Cerebellar nuclear complex (tissue), 1 donor: ENCODE measurements at places on chromosomes 6 and 20.
A peak's percentile ranks its signal among the peaks of the same experiment; 100 is the strongest.

DNA sequence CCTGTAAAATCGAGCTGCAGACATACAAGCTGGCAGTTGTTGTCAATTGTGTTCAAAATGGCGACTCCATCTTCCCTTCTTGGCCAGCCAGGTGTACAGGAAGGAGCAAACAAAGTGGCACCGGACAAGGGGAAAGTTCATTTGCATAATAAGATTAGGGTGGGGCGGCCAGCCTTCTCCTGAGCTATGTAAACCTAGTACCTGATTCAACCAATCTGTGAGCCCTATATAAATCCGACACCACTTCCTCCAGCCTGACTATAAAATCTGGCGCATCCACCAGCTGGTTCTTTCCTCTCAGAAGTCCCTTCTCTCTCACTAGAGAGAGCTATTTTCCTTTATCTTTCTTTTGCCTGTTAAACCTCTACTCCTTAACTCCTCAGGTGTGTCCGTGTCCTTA is 8.1 kb upstream of the HBS1L start:
- DNase-seq = no peak

GRCh38 chr6:61787998-61788397 is 498.0 kb downstream of the KHDRBS2 start:
- DNase-seq = no peak

GRCh38 chr6:129022011-129022553 is 139.1 kb downstream of the LAMA2 start:
- no peak for DNase-seq

GRCh38 chr6:54874349-54875048 is 27.9 kb downstream of the FAM83B start:
- no peak for DNase-seq

GRCh38 chr20:34201531-34201930 is 39.7 kb upstream of the ASIP start:
- DNase-seq = no peak

DNA sequence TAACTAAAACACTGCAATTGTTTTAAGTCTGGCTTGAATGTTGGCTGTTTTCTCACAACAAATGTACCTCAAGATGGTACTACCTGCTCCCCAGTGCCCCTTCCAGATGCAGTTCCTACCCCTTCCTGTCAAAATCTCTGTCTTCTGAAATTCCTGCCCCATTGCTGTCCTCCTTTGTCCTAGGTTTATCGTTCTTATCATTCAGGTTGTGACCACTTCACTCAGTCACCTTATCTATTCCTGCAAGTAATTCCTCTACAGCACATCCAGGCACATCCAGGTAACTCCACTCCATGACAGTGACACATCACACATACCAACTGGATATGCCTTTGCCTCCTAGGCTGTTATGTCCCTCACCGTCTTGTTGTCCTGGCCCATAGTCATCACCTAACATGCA is 90.2 kb downstream of the TRDN start:
- no peak for DNase-seq

- DNase-seq = no peak
These were observed 57.2 kb upstream of the ARID1B start for GRCh38 chr6:156719720-156720563.

- DNase-seq = no peak
These were observed 6.7 kb downstream of the DEF6 start for GRCh38 chr6:35304299-35304698.

- no peak for DNase-seq
These were observed 894 bp downstream of the PYGB start for GRCh38 chr20:25248786-25249172.

DNA sequence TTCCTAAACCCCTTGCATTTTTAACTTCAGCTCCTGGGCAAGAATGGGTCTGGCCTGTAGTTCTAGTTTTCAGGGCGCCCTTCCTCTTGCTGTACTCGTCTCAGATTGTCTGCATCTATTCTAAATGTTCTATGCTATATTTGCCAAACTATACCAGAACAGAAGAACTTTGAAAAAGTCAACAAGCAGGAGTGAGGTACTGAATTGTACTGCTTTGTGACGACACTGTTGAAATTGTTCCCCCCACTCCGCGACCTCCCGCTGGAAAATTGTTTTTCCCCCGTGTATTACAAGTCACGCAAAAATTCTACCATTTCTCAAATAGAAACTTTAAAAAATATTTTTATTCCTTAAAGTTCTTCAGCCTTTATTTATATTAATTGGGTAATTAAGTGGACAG is 73.9 kb downstream of the CBFA2T2 start:
- DNase-seq = no peak

- no peak for DNase-seq
These were observed 180.9 kb downstream of the TTLL2 start for GRCh38 chr6:167505782-167506181.

GRCh38 chr20:8370774-8371173 is 238.7 kb downstream of the PLCB1 start:
- no peak for DNase-seq

DNA sequence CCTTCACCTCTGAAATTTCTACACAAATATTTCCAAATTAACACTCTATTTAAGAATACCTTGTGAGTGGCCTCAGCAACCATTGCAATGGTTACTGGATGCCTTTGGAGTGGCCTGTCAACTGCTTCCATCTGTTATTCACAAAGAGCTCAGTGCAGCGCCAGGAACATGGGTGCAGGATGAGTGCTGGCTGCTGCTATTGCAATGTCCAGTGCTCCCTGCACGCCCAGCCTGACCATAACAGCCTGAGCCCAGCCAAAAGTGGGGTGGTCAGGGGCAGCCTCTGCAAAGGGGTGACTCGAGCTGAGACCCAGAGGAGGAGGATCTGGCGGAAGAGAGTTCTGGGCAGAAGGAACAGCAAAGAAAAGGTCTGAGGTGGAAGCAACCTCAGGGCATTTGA is 18.4 kb downstream of the CASS4 start:
- no peak for DNase-seq

GRCh38 chr6:90409700-90410099 is 113.1 kb upstream of the BACH2 start:
- no peak for DNase-seq

- DNase-seq = no peak
These were observed 110.7 kb downstream of the GRM4 start for GRCh38 chr6:34035161-34035560.

GRCh38 chr20:62737271-62737811 is 28.7 kb downstream of the NTSR1 start:
- no peak for DNase-seq

DNA sequence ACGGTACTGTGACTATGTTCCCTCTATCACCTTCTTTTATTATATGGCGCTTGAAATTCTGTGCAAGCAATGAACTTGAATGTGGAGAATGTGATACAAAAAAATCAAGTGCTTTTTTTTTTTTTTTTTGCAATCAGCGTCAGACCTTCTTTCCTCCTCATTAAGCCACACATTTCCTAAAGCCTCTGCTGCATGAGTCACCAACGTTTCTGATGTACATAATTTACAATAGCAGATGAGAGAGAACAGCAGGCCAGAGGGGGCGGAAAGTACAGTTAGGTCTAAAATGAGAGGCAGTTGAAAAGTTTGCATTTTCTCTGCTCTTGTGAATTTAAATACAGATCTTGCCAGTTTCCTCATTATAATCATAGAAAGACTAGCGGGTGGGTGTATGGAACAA is 114.6 kb upstream of the RIPOR2 start:
- no peak for DNase-seq

- DNase-seq = peak; percentile 52
These were observed 6.2 kb upstream of the SOX4 start for GRCh38 chr6:21587179-21587960.

DNA sequence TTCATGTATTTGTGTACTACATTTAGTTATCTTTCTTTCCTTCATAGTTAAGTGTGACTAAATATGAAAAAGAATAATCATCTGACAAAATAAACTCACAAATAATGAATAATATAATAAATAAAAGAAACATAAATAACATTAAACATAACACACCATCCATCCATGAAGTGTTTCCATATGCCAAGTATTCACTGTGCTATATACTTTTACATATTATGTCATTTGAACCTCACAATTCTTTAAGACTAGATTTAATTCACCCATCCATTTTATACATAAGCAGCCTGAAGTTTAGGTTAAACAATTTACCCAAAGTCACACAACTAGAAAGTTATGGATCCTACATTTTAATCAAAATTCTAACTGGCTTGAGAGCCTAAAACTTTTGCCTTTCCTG is 549.4 kb upstream of the HS3ST5 start:
- no peak for DNase-seq

- no peak for DNase-seq
These were observed 18.6 kb downstream of the TAB2 start for GRCh38 chr6:149335924-149336608.

GRCh38 chr6:110930781-110931180 is 27.7 kb upstream of the GTF3C6 start:
- no peak for DNase-seq

- no peak for DNase-seq
These were observed 89.3 kb downstream of the TSHZ2 start for GRCh38 chr20:53061192-53062108.

- DNase-seq = no peak
These were observed 103.2 kb upstream of the RIPOR2 start for GRCh38 chr6:25038999-25039398.

DNA sequence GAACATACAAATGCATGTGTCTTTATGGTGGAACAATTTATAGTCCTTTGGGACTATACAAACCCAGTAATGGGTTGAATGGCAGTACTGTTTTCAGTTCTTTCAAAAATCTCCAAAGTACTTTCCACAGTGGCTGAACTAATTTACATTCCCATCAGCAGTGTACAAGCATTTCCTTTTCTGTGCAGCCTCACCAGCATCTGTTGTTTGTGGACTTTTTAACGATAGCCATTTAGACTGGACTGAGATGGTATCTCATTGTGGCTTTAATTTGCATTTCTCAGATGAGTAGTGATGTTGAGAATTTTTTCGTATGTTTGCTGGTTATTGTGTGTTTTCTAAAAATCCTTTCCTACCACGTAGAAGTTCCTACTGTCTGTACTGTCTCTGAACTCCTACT is 327.2 kb upstream of the ZFP64 start:
- no peak for DNase-seq
